ENCODE measurements at places on chromosomes 6 and 20.
A peak's percentile ranks its signal among the peaks of the same experiment; 100 is the strongest.

GRCh38 chr20:63037669-63038268 is 31.0 kb upstream of the BHLHE23 start:
- no peak for DNase-seq

DNA sequence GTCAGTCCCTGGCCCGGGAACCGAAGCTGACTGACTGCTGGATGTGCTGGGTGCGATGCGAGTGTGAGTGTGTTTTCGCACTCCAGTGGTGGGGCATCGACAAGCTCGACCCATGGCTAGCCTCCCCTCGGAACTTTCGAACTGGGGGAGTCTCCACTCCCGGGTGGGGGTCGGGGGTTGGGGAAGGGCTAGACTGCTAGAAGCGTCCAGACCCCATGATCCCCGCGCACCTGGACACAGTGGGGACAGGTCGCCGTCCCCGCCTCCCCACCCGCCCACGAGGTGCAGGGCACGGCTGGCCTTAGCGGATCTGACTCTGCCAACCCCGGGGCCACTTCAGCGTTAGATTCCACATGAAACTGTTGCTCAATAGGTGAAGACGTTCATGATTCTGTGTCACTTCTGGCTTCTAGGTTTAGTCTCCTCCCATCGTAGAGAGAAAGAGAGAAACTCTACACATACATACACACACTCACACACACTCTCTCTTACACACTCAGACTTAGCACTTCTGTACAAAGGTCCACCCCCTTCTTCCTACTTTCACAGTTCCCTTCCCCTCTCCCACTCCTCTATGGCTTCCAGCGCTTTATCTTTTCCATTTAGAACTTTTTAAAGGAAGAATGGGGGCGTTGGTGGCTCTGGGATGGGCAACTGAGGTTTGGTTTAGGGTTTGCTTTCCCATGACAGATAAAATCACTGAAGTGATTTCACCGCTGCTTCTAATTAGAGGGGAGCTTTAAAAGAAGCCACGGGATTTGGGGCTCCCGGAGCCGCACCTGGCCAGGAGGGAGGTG is 5.1 kb upstream of the TFAP2A start:
- DNase-seq, result no peak

DNA sequence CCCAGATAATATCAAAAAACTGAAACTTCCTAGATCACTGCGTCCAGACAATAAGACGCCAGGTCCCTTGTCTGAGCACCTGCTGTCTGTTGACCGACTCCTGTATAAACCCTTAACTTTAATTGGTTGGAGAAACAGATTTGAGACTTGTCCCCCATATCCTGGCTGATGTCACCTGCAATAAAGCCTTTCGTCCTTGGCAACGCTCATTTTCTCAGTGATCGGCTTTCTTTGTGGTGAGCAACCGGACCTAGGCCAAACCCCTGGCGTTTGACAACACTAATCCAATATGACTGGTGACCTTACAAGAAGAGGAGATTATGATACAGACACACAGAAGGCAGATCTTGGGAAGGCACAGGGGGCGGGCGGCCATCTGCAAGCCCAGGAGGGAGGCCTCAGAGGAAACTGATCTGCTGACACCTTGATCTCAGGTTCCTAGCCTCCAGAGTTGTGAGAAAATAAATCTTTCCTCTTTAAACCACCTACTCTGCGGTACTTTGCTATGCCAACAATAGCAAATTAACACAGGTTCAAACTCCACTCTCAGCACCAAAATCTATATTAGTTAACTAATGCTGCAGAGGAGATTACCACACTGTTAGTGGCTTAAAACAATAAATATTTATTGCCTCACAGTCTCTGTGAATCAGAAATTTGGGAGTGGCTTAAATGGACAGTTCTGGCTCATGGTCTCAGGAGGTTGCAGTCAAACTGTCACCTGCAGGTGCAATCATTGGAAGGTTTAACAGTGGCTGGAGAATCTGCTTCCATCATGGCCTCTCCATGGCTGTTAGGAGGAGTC is 178.7 kb downstream of the OTOR start:
- DNase-seq, result no peak

DNA sequence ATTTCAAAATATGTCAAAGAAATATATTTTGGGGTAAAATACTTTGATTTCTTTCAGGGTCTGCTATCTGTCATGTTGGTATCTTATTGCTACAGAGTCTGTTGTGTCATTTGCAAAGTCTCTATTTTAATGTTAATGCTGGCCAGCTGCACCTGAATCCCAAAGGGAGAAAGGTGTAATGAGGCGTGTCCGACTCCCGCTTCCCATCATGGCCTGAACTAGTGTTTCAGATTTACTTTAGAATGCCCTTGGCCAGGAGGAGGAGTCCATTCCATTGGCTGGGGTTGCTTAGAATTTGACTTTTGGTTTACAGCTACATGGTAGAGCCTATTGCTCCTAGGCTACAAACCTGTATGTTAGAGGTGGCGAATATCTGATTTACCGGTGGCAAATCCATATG is 69.3 kb downstream of the FAM50B start:
- DNase-seq, result no peak

GRCh38 chr6:77072694-77073409 is 390.4 kb downstream of the HTR1B start:
- DNase-seq, result no peak

- no peak for DNase-seq
Measured at GRCh38 chr6:44211284-44211683, 5.4 kb upstream of the MYMX start.

DNA sequence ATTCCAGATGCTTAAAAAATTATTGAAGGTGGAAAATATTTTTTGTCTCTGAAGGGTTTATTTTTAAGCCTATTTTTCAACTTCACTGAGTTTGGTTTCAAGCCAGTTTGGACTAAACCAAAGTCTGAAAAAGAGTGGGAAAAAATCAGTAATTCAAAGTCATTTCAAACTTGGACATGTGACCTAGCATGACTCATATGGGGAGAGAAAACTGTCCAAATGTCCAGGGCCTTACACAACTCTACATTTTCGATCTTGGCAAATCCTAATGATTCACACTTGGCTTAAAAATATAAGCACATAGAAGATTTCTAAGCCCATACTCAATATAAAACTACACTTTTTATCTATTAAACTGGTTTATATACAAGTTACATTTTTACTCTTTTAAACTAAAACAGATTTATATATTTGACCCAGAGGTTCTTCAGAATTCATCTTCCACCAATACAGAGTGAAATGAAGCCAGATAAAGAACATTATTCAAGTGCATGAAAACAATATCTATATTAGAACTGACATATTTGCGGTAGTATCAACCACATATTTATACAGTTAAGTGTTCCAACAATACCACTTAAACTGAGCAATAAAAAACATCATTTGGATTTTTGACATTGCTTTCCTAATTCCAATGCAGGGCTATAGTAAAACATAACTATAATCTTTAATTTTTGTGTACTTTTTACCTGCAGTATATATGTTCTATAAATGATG is 110.3 kb upstream of the TCF21 start:
- no peak for DNase-seq

- DNase-seq, result no peak
Measured at GRCh38 chr6:168737481-168737880, 296.5 kb downstream of the SMOC2 start.

GRCh38 chr20:16612706-16613105 is 39.5 kb upstream of the KIF16B start:
- no peak for DNase-seq

DNA sequence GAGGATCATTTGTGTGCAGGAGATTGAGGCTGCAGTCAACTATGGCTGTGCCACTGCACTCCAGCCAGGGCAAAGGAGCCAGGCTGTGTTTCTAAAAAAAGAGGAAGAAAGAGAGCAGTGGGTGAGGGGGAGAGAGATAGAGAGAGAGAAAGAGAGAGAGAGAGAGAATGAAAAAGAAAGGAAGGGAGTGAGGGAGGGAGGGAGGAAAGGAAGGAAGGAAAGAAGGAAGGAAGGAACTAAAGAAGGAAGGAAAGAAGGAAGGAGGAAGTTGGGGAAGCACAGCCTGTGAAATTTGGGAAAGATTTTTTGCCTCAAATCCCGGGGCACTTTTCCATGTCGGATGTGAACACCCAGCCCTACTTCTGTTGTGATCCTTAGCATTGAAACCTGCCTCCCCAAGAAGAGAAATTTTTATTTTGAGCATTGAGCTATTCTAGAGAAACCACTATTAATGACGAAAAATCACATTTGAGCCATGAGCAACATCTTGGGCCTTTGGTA is 57.8 kb downstream of the FOXA2 start:
- DNase-seq, result no peak

DNA sequence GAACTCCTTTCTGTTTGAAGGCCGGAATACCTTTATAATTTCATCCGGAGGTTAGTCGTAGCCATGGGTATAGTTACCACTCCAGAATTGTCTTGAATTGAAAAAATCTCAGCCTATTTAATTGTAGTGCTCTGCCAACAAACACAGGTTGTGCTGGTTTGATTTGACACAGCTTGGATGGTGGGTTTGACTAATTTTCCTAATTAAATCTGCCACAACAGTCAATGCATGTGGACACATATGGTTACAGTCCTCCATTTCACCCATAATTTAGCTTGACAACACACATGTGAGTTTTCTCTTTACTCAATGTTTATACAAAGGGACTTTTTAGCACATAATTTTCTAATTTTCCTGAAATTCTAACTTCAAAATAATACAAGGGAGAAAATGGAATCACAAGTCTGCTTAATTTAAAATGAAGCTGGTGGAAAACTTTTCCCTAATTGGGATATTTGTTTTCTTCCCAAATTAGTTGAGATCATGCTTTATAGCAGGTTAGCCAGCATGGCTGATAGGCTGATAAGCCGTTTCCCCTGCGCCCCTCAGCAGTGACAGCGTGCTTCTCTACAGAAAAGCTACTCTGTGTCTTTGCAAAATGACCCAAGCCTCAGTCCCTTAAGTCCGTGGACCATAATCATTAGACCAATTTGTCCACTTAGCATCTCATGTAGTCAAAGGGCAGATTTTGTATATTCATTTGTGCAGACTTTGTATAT is 463.5 kb upstream of the FLRT3 start:
- no peak for DNase-seq

GRCh38 chr20:32364554-32365208 is 6.5 kb downstream of the ASXL1 start:
- no peak for DNase-seq

- no peak for DNase-seq
Measured at GRCh38 chr6:34094474-34095135, 51.3 kb downstream of the GRM4 start.

DNA sequence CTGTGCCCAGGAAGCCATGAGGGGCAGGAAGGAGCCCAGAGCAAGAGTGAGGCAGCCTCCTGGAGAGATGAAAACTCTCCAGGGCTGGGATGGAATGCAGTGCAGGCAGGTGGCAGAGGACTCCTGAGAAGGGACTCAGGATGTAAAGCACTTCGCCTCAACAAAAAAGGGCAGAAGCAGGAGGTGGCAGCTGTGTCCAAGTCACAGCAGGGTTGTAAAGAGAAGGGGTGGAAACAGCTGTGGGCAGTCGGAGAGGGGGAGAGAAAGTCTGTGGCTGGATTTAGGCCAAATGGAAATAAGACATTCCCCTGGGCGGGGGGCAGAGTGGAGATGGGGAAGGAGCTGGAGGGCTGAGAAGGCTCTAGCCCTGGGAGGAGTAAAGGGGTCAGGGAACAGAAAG is 34.9 kb downstream of the CYP21A2 start:
- no peak for DNase-seq

DNA sequence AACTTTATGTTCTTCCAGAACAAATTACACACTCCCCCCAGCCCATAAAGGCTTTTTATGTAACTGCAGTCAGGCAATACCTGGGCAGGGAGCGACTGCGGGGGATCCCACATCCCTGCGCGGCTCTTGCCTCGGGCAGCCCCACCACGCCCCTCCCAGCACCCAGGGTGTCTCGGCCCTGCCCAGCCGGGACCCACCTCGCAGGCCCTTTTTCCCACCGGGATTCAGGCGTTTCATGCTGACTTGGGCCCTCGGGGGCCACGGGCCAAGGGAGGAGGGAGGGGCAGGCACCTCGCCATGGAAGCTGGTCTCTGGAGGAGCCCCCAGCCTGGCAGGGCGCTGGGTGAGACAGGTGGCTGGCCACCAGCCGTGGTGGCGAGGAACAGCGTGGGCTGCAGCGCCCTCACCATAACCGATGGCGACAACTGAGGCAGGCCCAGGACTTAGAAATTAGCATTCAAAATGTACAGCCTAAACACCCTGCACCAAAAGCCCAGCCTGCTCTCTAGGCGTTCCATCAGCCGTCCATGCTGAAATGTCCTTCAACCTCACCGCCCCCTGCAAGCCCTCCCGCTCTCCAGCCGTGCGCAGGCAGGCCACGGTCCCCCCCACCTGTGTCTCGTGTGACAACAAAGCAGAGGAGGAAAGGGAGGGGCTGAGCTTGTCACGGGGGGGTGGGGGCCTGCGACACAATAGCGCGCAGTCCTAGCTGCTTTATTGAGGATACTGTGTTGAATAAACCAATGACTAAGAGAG is 15.1 kb upstream of the FOXC1 start:
- peak; percentile 66 for DNase-seq

DNA sequence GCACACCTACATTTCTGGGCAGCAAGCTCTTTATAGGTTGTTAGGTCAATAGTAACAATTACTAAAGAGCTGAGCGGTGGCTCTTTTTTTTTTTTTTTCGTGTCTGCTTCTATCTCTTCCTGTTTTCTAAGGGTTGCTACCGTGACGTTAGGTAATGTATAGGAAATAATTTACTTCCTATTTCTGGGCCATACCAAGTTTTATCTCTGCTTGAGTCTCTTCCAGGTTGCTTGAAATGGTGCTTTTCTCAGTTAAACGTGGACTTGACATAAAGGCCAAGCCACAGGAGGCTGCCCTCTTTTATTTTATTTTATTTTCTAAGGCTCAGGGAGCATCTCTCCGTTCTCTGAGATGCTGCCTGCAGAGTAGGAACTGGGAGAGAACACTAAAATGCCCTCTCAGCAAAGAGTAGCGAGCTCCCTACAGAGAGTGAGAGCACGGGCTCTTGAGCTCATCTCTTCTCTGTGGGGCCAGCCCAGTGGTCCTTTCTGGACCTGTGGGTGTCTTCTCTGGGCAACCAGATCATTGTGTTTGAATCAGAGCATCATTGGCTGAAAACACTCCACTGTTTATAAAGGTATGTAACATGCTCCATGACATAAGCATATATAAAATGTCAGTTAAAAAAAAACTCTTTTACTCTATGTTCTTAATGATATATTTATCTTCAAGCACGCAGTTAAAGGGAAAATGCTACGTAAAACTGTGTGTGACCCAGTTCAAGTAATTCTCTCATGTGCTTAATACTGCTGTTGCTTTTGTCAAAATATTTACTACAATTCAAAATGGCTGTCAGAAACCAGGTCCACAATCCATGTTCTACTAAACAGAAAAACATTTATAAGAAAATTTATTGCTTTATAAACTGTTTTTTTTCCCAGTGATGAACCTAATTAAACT is at the start of gene ZNF831:
ZNF831 (plus strand) TSS at position 191 of the 900 bp plus-strand sequence. CDS start 27,199 bp downstream, outside the sequence.
- DNase-seq, result no peak

- no peak for DNase-seq
Measured at GRCh38 chr20:41050361-41051008, 21.9 kb downstream of the TOP1 start.

DNA sequence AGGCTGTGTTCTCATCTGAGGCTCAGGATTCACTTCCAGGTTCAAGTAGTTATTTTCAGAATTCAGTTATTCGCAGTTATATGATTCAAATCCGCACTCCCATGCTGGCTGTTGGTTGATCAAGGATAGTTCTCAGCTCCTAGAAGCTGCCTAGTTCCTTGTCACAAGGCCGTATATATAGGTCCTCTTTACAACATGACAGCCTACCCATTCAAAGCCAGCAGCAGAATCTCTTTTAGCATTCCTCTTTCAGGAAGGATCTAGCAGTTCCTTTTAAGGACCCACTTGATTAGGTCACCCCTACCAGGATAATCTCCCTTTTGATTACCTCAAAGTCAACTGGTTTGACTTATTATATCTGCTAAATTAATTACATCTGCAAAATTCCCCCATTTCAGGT is 23.8 kb upstream of the LAMP5 start:
- no peak for DNase-seq

GRCh38 chr6:63447134-63447533 is 125.1 kb upstream of the LOC128125822 start:
- no peak for DNase-seq

Measured in coronary artery (tissue), 2 donors.